NCI-H146 (cell line): ENCODE measurements at places on chromosomes 2 and 18.

DNA sequence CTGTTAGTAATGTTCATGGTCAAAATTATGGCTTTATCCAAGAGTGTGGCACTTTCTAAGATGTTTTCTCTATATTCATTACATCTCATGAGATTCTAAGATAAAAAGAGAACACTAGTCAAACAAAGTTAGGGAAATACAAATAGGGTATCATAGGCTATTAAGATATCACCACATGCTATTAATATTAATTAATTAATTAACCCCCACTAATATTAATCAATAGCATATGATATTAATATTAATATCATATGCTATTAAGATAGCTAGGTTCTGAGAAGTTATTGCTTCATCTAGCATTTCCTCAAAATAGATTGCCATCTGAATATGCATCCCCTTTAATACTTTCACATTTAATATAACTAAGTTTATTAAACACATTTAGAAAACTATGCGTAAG is 22.1 kb downstream of the DSG3 start:
- no peak for DNase-seq

DNA sequence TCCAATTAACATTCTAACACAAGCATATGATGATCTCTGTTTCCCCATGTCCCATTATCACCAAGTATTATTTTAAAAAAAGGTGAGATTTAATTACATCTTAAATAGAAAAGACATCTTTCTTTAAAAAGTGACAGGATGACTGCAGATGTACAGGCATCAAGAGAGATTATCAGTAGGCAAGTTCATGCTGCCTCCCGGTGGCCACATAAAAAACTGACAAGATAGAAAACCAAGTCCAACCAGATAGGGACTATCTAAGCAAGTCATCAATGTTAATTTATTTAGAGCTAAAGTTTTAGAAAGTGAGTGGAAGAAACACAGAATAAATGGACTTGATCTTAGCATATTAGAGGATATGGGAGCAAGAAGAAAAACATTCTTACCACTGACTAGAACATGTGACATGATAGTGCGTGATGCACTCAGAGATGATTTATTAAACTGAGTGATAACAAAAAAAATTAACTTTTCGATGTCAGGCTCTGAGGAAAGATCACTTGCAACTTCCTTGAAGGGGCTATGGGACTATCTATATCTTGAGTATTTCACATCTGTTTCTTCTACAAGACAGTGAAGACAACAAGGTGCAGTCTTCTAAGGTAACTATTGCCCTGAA is 5.4 kb upstream of the TDRD15 start:
- peak; percentile 5 for DNase-seq

GRCh38 chr2:129872446-129872845 is 107.0 kb upstream of the RAB6C start:
- no peak for DNase-seq

- DNase-seq, result no peak
Observed at GRCh38 chr2:145631561-145631960, 1111.6 kb upstream of the ZEB2 start.

- no peak for DNase-seq
Observed at GRCh38 chr18:34817636-34818035, 107.5 kb downstream of the DTNA start.
